Daoy (cell line): ENCODE measurements at places on chromosomes 1 and 21. TPM values are rescaled to one million over a fixed set of nuclear protein-coding genes. Genes with fewer than 3 reads are reported as not detected.

- peak; percentile 61 for DNase-seq
Measured at GRCh38 chr21:25457411-25457810, 149.9 kb downstream of the MRPL39 start.

The FMO1 gene
- total RNA-seq: not detected in 2 replicates

DNA sequence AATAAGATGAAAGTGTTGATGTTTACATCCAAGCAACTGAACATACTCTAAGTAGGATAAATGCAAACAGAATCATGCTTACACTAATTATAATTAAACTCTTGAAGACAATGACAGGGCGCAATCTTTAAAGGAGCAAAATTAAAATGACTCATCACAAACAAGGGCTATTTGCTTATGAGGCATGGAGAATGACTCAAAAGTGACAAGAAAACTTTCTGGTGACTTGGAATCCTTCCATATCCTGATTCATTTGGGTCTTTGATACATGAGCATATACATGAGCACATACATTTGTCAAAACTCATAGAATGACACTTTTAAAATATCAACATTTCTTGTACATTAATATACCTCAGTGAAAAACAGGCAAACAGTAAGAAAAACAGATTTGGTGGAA, 1632.3 kb downstream of the KCNT2 start:
- no peak for DNase-seq

- no peak for DNase-seq
Measured at GRCh38 chr1:219757890-219758289, 145.0 kb upstream of the ZC3H11B start.

- peak; percentile 59 for DNase-seq
Measured at GRCh38 chr1:68175621-68176398, 56.5 kb downstream of the WLS start.

DNA sequence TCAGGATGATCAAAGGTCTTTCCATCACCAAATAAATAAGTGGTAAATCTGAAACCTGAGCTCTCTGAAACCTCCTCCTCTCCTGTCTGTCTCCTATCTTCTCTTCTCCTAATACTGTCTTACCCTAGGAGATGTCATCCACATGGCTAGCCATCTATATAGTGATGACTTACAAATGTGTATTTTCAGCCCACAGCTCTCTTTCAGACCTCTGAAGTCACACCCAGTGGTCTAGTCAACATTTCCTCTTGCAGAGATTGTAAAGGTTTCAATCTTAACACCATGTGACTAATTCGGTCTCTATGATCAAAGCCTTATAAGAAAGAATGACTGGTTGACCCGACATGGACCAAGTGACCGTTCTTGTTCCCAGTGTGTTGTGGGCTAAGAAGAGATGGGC, 63.1 kb upstream of the DPT start:
- no peak for DNase-seq

DNA sequence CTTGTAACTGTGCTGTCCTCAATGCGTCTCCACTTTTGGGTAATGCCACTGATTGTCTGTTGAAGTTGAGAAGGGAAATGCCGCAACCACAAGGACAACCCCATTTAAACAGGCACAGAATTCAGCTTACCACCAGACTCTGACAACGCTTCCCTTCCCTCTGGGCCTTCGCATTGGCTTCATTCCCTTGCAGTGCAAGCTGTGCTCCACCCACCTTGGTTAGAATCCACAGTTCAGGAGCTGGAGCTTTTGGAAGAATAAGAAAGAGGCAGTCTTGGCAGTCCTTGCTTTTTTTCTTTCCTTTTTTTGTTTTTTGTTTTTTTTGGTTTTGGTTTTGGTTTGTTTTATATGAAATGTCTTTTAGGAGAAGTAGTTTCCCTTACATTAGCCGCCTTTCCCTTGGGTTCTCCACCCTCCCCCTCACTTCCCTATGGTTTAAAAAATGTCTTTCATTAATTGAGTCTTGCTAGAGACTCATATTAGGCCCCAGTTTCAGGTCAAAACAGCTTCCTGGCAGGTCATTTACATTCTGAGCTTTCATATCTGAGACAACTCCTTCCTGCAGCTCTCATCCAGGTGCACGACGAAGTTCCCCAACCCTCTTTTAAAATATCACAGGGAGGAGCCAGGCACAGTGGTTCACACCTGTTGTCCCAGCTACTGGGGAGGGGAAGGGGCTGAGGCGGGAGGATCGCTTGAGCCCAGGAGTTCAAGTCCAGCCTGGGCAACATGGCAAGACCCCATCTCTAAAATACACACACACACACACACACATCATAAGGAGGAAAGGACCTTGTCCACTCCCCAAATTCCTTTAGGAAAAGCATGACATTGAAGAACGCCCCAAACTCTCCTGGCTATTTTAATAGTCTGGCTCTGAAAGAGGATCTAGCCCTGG, 20.7 kb upstream of the LAX1 start:
- no peak for DNase-seq

The PTPRF gene
- 21.4 and 29.4 TPM in 2 replicates for total RNA-seq

- DNase-seq: peak; percentile 30
Measured at GRCh38 chr1:17742583-17742982, 12.6 kb upstream of the ACTL8 start.
